ENCODE measurements at places on chromosomes 1 and 21.

GRCh38 chr1:33654267-33654834, 181.9 kb downstream of the ZSCAN20 start:
- peak; percentile 10 for DNase-seq

- no peak for DNase-seq
These were observed 12.6 kb upstream of the NUP210L start for GRCh38 chr1:154167461-154167860.

DNA sequence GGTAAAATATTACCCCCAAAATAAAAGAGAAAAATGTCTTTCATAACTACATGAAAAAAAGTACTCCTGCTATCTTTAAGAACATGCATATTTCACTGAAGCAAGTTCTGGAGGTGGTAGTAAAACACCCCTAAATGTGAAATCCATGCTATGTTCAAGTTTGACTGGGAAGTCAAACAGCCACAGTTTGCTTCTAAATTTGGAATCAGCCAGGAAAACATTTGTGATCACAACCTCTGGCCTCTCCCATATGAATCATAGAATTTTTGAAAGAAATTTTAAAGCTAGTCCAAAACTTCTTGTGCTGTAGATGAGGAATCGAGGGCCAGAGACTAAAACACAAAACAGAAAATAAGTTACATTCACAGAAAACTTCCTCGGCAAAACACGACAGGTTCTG, 6.6 kb downstream of the SORT1 start:
- peak; percentile 68 for DNase-seq

GRCh38 chr1:148363439-148363810, 119.7 kb downstream of the PPIAL4G start:
- no peak for DNase-seq

- DNase-seq: no peak
These were observed 15.5 kb upstream of the POFUT2 start for GRCh38 chr21:45303091-45303615.

DNA sequence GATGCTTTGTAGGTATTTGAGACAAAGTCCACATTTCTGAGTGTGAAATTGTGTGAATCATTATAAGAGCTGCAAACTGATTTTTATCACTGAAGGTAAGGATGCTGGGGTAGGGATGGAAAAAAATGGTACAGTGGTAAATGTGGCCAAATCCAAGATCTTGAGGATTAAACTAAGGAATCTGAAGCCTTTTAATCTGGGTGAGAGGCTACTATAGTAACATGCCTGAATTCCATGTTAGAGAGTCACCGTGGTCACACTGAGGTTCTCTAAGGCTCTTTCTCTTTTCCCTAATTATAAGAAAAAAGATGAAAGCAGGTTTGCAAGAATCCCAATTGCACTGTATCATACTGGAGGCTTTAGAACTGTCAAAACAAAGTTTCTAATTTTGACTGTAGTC, 17.6 kb downstream of the PTGER3 start:
- no peak for DNase-seq

- DNase-seq: no peak
These were observed 49.3 kb downstream of the CD34 start for GRCh38 chr1:207861442-207862177.

- peak; percentile 75 for DNase-seq
These were observed 8.7 kb upstream of the MDM4 start for GRCh38 chr1:204507317-204508105.

GRCh38 chr1:107254306-107254705, 113.5 kb downstream of the NTNG1 start:
- no peak for DNase-seq

- DNase-seq: no peak
These were observed 66.8 kb downstream of the OBSCN start for GRCh38 chr1:228274452-228275178.

- DNase-seq: no peak
These were observed 65.6 kb downstream of the NTPCR start for GRCh38 chr1:233015965-233016364.

- no peak for DNase-seq
These were observed 17.2 kb upstream of the TTC39A start for GRCh38 chr1:51347398-51348146.

DNA sequence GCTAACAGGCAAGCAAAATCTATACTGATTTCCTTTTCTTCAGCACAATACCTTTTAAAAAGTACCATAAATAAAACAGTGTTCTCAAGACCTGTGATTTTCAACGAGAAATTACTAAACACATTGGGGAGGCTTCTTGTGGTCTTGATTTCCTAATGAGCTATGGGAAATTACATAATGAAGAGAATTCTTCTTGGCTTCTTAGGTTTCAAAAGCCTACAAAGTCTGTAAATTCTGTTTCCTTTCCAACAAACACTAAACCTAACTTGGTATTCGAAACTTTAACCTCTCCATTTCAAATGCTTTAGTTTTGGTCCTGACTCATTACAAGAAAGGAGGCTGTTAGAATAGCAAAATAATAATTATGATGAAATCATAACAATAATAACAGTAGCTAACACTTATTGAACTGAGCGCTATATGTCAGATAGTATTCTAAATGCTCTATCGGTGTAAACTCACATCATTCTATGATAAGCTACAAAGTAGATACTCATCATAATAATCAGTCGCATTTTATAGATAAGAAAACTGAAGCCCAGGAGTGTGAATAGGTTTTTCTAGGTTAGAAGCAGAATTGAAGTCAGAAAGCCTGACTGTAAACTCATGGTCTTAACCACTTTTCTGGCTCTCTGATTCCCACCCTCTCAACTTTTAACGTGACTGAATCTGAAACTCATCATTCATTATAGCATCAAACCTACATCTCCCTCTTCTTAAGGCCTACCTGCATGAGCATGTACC, 486.7 kb downstream of the SMYD3 start:
- DNase-seq: no peak

- no peak for DNase-seq
These were observed 103.4 kb downstream of the PPIAL4G start for GRCh38 chr1:148379697-148380096.

- DNase-seq: no peak
These were observed 10.1 kb downstream of the MFSD2A start for GRCh38 chr1:39965044-39965443.

GRCh38 chr1:182404781-182405180, 4.3 kb upstream of the TEDDM1 start:
- DNase-seq: no peak

DNA sequence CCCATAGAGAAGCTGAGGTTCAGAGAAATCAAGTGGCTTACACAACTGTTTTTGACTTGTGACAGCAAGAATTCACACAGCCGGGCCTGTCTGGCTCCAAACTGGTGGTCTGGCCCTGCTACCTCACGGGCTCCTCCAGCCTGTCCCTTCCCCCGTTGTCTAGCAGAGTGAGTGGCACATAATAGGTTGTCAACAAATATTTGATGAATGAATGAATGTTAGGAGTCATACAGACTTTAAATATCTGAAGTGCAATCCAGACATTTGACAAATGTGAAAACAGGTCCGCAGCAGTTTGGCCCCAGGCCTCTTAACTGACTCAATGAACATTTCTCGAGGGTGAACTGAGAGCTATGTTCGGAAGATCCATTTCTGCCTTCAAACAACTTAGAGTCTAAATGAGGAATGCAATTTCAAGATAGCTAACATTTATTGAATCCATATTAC, 1.1 kb upstream of the RHOC start:
- DNase-seq: no peak

DNA sequence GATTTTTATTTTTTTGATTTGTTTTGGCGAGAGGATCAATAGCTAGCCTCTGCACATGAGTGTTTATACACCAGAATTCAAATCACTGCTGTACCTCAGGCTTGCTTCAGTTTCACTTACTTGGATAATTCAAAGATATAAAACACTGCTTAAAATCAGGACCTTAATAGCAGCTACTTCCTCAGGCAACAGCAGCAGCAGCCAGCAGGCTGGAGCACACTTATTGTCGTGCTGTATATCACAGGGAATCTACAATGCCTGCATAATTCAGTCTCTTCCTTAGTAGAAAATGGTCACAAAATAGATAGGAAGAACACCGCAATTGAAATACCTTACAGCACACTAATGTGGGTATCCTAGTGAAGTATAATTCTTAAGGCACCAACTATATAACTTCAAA, 497.3 kb downstream of the NEGR1 start:
- peak; percentile 24 for DNase-seq

GRCh38 chr1:71908303-71908702, 374.0 kb downstream of the NEGR1 start:
- DNase-seq: peak; percentile 5

DNA sequence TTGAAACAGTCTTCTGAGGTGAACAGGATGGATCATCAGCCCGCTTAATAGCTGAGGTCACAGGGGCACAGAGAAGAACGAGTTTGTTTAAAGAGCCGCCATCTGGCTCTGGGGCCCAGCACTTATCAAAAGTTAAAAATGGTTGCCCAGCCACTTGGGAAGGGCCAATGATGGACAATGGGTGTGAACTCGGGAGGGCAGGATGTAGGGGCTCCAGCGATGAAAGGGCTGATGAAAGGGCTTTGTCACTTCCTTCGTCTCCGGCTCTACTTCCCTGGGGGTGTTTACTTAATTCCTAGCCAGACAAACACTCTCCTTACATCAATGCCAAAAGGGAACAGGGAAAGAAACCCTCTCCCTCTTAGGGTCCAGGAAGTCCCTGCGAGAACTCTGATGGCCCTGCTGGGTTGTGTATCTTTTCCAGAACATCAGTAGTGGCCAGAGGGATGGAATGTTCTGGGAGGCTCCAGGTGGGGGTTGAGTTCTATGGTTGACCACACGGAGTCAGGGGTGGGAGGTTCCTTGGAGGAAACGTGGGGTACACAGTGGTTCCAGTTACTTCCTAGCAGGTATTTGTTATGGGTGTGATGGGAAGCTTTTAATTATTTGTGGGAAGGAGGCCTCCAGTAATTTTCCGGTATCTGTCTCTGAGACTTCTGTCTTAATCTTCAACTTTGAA, 9.0 kb upstream of the ABCG1 start:
- DNase-seq: no peak

DNA sequence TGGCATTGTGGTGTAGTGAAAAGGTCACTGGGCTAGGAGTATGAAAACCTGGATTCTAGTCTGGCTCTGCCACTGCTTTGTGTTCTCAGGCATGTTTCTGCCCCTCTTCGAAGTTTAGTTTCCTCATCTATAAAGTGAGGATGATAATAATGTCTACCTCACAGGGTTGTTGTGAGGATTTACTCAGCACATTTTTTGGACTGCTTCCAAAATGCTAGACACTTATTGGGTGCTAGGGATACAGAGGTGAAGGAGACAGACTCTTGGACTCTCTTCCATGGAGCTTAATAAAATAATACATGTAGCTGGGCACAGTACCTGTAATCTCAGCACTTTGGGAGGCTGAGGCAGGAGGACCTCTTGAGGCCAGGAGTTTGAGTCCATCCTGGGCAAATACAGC, 3.6 kb downstream of the KIF2C start:
- no peak for DNase-seq

- no peak for DNase-seq
These were observed 16.5 kb downstream of the PODN start for GRCh38 chr1:53078333-53079101.

GRCh38 chr21:42965211-42965560, 9.2 kb upstream of the PKNOX1 start:
- no peak for DNase-seq

- DNase-seq: no peak
These were observed 1639.3 kb downstream of the MRPL39 start for GRCh38 chr21:23968008-23968407.

- no peak for DNase-seq
These were observed 9.6 kb downstream of the RAB25 start for GRCh38 chr1:156070548-156070947.

DNA sequence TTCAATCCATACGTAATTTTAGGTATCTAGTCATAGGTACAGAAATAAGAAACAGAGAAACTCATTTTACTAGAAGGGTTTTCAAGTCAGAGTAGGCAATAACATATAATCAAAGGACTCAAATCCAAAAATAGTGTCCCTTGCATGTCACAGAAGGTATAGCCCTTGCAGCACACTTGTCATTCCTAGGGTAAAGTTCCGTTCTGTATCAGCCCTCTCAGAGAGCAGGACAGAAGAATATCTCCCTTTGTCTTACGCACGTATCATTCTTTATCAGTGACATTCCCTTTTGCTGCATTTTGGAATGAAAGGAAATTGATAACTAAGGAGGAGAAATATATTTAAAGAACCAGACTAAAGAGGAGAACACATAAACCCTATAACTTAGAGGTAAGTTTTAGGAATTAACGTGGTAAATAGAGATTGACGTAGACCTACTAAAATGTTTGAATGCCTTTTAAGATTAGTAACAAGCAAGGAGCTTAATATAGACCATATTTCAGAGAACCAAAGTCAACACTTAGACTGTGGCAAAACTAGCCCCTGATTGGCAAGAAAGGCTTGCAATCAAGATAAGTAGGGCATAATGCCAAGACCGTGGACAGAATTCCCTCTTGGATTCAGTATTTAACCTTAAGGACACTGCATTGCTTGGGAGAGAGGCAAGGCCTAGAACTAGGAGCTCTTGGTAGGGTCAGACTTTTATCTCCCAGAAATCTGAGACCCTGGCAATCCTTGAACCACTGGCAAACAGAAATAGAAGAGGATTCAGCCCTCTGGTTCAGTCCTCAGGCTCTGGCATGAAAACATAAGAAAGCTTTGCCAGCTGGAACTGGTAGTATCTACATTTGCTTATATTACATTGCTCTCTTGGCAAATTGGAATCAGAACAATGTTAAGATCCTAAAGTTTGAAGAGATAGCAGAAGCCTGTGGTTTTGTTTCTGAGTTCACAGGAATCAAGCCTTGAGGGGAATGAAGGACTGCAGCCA, 232.1 kb downstream of the ASTN1 start:
- DNase-seq: no peak

DNA sequence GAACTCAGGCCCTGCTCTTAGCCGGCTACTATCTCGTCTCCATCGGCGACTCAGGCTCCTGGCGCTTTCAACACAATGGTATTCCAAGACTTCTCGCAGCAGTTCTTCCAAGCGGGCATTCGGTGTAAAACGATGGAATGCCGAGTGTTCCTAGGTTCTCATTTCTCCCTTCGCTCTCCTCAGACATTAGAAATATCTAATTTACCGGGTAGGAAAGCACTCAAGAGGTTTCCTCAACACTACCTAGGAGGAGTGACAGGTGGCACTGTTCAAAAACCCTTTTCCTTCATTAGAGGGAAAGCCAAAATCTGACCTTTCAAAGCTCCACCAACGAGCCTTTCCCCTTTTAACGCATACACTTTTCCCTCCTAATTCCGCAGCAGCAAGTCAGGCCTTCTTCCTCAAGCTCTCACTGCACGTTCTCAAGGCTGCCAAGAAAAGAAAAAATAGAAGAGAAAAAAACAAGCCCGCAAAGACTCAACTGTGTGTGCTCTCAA, 601 bp downstream of the UBE2G2 start:
- peak; percentile 35 for DNase-seq

- peak; percentile 70 for DNase-seq
These were observed 19.3 kb upstream of the POFUT2 start for GRCh38 chr21:45306832-45307571.

Data from umbilical cord (tissue), 2 donors.